ENCODE measurements at places on chromosomes 6 and 20. TPM values are rescaled to one million over a fixed set of nuclear protein-coding genes. Genes with fewer than 3 reads are reported as not detected.

DNA sequence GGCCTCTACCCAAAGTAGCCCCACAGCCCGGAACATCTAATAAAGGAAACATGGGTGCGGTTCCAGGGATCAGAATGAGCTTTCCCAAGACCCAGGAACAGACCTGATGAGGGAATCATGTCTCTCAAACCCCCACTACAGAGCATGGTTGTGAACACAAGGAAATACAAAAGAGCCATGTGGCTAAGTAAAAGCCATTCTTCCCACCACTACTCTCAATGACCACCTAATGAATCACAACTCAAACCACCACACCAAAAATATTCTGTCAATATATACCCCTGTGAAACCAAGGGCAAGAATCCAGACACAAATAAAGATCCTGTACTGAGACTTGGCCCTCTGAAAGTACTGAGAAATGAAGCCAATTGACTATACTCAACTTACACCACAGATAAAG lies 20.9 kb upstream of the COL21A1 start:
- no peak for DNase-seq

DNA sequence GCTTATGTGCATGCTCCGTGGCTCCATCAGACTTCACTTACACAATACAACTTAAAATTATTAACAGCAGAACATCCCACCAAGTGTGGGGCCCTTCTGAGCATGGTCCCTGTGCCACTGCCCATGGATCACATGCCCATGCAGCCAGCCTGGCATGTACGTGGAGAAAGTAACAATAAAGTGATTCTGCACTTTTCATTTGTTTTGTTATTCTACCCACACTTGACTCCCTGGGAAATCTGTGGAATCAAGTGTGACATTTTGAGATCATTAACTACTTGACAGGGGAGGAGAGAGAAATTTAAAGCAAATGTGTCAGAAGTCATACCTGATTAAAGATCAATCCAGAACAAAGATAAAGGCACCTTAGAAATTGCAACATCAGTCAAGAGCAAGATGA lies 112.0 kb downstream of the ISM1 start:
- no peak for DNase-seq

GRCh38 chr6:166277892-166278578 lies 30.2 kb downstream of the PRR18 start:
- DNase-seq: no peak

GRCh38 chr6:90375681-90376439 lies 79.2 kb upstream of the BACH2 start:
- DNase-seq: no peak

The ANKRD66 gene
- not detected for total RNA-seq

The CNR1 gene
- 0.23 TPM for total RNA-seq

- no peak for DNase-seq
These were observed 17.0 kb downstream of the GLP1R start for GRCh38 chr6:39065561-39065960.

The ZNF311 gene
- total RNA-seq: 0.68 TPM

DNA sequence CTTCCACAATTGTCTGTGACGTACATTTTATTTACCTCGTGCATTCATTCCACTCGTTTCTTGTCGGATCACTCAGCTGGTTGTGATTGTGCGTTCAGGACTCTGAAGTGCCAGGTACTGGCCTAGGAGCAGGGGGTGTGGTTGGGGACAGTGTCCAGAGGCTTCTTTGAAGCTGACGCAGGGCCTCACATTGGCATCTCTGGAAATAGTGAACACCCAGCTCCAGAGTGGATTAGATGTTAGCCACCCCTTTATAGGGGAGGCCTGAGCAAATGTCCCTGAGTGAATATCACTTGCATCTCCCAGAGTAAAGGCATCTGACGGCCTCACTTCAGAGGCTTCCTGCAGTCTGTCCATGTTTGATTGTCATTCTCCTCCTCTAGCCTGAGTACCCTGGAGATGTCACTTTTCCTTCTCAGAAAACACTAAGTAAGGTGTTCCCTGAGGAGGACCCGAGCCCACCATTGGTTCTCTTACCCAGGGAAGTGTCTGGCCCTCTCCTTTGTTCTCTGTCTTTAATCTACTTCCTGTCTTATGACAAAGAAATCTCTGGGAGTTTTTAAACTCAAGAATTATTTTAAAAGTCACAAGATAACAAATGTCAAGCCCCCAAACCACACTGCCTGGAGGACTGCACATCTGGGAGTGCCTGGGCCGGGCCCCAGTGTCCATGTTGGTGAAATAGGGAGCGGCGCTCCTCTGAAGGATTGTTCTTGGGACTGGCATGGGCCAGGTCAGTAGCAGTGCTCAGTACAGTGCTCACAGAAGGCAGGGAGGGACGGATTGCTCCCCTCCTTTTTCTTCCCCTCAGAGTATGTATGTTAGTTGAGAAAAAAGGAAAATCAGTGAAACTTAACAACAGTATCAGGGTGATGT lies 10.8 kb downstream of the STX16 start:
- no peak for DNase-seq

The TPBG gene
- total RNA-seq: 1.0 TPM

- DNase-seq: no peak
These were observed 168.4 kb upstream of the AHI1 start for GRCh38 chr6:135665935-135666334.

Measured in left lobe of liver (tissue), 2 donors.